ENCODE measurements at places on chromosomes 12 and 14.

- DNase-seq: no peak
Measured at GRCh38 chr12:46518169-46518568, 145.6 kb upstream of the SLC38A2 start.

- DNase-seq: no peak
Measured at GRCh38 chr12:53184828-53185227, 4.1 kb upstream of the CSAD start.

DNA sequence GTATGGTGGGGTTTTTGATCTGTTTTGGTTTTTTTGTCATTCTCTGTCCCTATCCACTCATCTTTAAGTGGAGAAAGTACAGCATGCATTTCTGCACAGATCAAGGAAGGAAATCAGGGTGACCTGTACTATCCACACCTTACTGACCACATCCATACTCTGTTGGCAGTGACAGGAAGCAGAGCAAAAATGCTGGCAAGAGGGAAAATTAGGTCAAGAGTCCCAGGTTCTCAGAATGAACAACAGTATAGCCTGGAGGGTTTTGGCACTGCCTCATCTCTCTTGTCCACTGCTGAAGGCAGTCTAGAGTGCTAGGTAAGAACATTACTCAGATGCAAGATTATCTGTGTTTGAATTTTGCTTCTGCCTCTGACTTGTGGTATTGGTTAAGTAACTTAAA lies 70.7 kb downstream of the TAOK3 start:
- DNase-seq: peak; percentile 97

DNA sequence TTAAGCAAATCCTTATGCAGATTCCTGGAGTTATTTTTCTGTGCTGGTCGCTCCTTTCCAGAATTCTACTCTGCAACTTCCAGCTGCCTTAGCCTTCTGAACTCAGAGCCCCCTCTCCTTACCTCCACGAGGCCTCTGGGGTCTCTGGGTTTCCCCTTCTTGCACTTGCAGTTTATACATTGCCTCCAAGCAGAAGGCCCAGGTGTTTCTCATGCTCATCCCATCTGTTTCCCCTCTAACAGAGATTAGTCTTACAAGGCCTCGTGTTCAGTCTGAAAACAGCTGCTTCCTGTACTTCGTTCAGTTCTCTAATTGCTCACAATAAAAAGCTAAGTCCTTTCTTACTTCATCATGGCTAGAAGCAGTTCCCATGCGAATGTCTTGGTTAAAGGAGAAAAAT lies 134.4 kb upstream of the FGD4 start:
- DNase-seq: no peak

GRCh38 chr12:7018350-7019042 lies at the start of gene LPCAT3:
LPCAT3 (minus strand) TSS chr12:7018476; CDS start chr12:7018424, 52 bp downstream.
- peak; percentile 93 for DNase-seq
